BJ (cell line): ENCODE measurements at places on chromosomes 5 and 9.

GRCh38 chr9:127647451-127647850 is 35.4 kb downstream of the STXBP1 start:
- DNase-seq, result no peak

DNA sequence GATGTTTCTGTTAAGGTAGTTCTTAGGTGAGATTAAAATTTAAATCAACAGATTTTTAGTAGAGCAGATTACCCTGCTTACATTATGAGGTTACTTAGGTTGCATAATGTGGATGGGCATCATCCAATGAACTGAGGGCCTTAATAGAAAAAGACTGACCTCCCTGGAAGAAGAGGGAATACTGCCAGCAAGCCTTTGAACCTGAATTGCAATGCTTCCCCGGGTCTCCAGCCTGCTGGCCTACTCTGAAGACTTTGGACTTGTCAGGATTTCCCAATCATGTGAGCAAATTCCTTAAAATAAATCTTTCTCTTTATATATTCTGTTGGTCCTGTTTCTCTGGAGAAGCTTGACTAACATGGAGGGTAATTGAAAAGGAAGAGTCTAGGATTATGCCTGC is 542.1 kb upstream of the ARRDC3 start:
- no peak for DNase-seq

DNA sequence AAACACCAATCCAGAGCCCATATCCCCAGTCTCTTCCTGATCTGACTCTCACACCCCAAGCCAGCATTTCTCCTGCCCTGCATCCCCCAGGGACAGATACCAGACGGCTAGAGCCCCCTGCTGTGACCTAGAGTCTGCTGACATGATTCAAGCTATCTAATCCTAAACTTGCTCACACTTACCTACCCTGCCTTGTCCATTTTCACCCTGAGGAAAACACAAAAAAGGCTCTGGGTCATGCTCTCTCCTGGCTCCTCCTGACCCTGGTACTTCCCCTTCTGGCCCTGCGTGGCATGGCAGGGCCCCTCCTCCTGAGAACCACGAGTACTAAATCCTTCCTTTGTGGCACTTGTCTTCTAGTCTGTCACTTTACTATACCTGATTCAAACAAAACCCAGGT is 2.8 kb upstream of the ARRDC1 start:
- no peak for DNase-seq

- DNase-seq, result no peak
Observed at GRCh38 chr5:1442222-1443145, 2.8 kb downstream of the SLC6A3 start.

GRCh38 chr5:124393584-124394379 is 352.7 kb downstream of the ZNF608 start:
- no peak for DNase-seq

DNA sequence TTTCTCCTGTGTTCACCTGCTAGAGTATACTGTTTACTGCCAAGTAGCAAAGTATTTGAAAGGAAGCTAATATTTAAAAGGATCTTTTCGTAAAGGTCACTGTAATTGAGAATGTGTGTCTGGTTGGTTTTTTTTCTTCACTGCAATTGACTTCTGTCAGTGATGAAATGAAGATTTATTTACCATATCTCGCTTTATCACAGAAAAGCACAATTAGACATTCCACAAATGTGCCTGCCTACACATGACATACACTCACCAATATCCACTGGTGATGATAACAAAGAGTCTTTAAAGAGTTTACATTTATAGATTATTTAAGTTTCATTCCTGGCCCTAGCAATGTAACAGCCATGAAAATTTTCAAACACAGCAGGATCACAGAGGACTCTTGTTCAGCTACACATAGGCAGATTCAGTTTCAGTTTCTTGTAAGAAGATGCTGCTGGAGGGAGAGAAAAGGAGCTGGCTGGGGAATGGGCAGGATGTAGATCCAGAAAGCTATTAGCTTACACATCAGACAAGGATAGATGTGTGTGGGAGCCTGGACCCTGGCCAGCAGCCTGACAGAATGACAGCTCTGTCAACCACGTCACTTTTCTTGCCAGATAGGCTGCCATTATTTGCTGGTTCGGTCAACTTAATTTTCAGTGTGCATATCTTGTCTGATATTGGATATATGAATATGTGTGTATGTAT is 104.0 kb downstream of the GDNF start:
- no peak for DNase-seq

DNA sequence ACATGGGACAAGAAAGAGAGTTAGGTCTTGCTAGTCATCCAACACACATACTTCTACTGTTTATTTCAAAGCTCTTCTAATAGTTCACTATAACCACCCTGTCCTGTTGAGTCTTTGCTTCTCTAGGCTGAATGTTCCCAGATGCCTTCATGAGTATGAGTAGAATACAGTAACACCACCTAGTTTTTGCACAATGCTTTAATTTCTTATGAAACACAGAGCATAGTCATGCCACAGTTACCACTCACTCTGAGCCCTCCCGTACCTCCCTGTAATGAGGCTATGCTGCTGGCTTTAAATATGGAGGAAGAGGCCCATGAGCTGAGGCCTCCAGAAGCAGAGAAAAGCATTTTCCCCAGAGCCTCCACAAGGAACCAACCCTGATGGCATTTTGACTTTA is 75.0 kb upstream of the SLC1A3 start:
- DNase-seq, result no peak

DNA sequence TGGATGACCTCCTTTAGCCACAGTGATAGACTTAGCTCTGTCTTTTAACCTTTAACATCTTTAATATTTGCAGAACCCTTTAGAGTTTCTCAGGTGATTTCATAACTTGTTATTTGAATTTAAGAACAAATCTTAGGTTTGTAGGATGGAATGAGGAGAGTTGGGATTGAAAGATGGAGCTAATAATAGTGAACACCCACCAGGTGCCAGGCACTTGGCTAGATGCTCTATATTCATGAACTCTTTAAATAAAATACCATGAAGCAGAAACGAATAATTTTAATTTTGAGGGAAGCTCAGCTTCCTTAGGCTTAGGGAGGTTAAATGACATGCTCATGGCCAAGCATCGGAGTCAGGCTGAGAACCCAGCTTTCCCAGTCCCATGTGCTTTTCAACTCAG is 19.4 kb upstream of the CARNMT1 start:
- no peak for DNase-seq

DNA sequence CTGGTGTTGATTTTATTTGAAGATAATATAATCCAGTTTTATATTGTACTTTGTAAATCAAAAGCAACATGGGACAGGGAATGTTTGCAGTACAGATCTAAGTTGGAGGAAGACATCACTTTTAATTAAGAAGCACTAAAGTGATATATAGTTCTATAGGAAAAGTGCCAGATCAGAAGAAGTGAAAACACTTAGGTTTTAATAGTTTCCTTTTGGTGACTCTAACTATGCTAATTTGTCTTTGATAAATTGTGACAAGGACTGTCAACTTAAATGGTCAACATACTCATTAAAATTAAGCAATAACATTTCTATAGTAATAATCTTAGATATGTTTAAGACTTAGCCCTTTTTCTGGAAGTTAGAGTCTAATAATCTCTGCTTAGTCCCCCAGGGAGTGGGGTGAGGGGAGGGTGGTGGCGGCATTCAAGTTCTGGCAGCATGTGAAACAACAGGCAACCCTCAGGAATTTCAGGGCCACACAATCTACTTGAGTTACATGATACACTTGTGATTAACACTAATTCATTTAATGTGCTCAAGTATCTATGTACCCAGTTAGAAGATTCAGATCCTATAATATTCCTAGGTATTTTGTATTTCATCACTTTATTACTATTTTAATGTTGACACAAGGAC is 1026.5 kb downstream of the NR2F1-AS1 start:
- no peak for DNase-seq

DNA sequence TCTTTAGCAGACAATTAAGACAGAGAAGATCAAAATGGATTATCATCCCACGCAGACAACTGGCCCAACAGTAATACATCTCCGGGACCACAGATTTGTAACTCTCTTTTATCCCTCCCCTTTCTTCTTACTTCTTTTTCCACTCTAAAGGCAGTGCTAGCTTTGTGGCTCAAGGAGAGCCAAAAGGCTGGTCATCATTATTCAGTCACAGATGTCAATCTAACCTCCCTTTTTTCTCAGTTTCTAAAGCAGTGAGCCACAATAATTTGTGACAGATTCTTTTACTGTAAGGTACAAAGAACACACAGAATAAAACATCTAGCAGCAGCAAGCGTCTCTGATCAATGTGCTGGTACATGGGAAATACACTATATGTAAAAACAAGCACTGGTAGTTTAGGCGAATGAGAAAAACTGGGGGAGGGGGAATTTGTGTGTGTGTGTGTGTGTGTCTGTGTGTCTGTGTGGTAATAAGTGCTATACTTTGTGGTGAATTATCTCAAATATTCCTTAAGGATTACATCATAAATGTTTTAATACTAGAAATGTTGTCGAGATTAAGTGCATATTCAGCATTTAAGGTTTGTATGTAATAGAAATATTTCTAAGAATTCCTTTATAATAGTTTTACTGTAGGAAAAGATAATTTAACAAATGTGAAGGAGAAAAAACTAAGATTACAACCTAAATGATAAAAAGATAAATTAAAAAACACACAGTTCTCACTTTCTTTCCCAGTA is 140.2 kb downstream of the DENND1A start:
- no peak for DNase-seq

DNA sequence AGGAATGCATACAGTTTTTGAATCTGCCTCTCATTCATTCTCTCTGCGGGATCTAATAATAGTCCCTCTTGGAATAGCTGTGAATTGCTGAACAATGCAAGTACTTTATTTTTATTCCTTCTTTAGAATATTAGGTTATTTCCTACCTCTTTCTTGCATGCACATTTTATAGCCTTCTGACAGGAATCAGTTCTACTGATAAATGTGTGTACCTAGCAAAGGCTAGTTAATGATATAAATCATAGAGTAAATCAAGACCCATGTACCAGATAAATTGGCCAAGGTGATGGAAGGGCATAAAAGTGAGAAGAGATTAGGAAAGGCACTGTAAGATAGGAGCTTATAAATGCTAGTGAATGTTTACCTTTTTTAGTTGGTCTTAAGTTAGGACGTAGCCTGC is 19.2 kb upstream of the UGCG start:
- DNase-seq, result no peak

- no peak for DNase-seq
Observed at GRCh38 chr5:44943647-44944046, 134.9 kb downstream of the MRPS30 start.

- DNase-seq, result peak; percentile 36
Observed at GRCh38 chr5:159518371-159518770, 188.1 kb upstream of the IL12B start.

DNA sequence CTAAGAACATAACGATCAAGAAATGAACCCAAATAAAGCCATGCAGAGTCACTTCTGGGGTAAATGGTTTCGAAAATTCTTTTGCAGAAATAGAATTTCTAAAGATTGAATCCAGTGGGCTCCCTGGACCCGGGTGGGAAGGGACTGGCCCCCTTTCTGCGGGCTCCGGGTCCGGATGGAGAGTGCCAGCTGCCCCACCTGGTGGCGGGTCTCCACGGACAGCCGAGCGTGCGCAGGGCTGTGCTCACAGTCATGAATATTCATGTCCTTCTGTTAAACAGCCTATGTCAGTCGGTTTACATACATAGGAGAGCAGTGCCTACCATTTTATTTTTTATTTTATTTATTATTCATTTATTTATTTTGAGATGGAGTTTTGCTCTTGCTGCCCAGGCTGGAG is 4.7 kb upstream of the PPP1R26 start:
- DNase-seq, result no peak

DNA sequence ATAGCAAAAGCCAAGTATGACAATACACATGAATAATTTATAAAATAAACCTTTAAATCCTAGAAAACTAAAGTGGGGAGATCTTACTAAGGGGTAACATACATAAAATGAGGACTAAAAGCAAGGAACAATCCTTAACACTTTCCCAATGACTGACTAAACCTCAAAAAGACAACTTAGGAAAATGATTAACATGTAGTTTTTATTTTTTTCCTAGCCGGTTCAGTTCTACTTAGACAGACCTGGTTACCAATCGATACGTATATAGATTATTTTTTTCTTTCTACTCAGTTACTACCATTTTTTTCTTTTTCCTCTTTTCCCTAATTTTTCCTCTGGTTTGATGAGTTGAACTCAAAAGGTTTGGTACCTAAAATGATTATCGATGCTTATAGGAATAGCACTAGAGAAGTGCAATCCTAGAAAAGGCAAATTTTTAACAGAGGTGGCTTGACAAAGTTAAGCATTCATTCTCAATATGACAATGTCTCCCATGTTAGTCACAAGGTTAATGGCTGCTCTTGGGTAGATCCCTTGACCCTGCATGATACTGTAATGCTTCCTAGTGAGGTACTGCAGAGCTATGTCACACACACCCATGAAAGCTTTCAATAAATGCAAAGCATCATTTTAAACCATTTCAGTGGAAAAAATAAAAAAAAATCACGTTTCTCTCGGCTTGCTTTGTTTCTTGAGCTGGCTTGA is 41.5 kb downstream of the FBXO4 start:
- no peak for DNase-seq

DNA sequence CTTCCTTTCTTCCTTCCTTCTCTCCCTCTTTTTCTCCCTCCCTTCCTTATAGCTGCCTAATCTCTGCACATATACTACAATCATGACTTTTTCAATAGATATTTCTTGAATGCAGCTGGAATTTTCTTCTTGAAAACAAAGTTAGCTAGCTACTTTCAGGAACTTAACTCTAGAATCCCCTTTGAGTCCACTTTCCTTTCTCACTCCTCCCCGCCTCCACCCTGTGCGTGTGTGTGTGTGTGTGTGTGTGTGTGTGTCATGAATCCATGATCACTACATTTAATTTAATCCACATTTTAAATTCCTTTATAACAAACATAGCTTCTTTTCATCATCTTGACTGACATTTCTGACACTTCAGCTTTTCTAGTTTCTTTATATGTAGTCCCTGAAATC is 167.5 kb upstream of the KLF9 start:
- no peak for DNase-seq
